ENCODE measurements at places on chromosomes 4 and X.
A peak's percentile ranks its signal among the peaks of the same experiment; 100 is the strongest.

- no peak for DNase-seq
Measured at GRCh38 chr4:161466316-161466715, 697.5 kb downstream of the FSTL5 start.

DNA sequence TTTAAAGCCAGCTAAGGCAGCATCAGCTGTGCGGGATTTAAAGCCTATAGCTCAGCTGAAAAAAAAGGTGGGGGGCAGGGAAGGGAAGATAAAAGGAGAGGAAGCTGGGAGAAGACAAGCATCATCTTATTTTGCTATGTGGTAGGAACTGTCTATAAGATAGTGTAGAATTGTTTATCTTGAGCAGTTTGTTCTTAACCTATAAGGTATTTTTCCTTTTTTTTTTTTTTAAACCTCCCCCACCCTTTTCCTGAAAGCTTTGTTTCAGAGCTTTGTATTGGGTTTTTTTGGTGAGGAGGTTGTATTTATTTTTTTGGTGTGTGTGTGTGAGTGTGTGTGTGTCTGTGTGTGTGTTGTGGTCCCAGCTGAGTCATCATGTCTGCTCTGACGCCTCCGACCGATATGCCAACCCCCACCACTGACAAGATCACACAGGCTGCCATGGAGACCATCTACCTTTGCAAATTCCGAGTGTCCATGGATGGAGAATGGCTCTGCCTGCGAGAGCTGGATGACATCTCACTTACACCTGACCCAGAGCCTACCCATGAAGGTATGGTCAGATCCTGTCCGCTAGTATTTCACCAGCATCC is 531 bp downstream of the RUFY3 start:
- no peak for DNase-seq

- DNase-seq: peak; percentile 65
Measured at GRCh38 chr4:185987961-185988627, 80.9 kb upstream of the TLR3 start.

DNA sequence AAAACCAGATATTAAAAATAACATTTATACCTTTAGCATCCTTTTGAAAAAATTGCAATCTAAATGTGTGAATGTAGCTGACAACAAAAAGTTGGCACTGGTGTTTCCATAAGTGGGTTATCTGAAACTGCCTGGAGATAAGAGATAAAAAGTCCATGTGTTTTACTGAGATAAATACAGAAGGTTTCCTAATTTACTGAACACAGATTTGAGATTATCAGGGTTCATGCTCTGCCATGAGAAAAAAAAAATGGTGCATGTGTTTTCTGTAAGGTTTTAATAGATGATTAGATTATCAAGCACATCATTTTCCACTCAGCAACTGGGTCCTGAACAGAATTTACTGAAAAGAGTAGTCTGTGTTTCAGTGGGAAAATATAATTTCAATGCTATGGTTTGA is 326.2 kb upstream of the SLIT2 start:
- DNase-seq: no peak

GRCh38 chr4:152665691-152666395 is 14.0 kb downstream of the TMEM154 start:
- DNase-seq: no peak

- no peak for DNase-seq
Measured at GRCh38 chrX:140762061-140762460, 52.5 kb downstream of the LINC00632 start.

GRCh38 chr4:145218251-145218650 is 37.9 kb upstream of the OTUD4 start:
- no peak for DNase-seq

- DNase-seq: no peak
Measured at GRCh38 chr4:47383829-47384427, 79.6 kb downstream of the COMMD8 start.

DNA sequence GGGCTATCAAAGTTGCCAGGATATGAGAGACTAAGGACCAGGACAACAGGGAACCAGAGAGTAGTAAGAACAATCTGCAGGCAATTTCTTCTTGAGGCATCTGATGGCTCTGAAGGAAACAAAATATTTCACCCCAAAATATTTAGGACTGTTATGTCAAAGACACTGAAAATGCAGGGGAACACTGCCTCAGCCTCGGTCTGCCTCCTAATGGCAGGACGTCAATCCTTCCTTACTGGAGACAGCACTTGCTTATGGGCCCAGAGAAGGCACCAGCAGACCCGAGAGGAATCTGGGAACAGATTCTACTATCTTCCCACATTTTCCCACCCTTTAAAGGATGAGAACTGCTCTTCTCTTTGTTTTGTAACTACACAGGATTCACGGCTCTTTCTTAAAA is 23.3 kb downstream of the RNF150 start:
- no peak for DNase-seq

DNA sequence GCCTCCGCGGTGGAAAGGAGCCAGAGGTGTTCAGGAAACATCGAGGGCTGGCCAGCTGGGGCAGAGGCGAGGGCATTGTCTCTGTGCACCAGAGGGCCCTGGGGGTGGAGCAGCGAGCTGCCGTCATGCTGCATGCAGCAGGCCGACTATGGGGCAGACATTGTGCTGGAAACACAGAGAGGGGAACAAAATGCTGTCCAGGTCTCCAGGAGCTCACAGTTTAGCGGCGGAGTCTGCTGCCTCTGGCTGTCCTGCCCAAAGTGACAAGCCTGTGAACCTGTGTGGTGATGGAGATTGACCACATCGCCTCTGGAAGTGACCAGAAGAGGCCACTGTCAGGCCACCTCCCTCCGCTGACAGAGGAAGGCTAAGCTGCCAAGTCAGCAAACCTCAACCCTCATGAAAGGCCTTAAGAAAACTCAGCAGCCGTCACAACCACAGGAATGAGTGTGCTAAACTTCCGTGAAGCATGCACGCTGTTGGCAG is 20.1 kb upstream of the SASH3 start:
- DNase-seq: peak; percentile 66

DNA sequence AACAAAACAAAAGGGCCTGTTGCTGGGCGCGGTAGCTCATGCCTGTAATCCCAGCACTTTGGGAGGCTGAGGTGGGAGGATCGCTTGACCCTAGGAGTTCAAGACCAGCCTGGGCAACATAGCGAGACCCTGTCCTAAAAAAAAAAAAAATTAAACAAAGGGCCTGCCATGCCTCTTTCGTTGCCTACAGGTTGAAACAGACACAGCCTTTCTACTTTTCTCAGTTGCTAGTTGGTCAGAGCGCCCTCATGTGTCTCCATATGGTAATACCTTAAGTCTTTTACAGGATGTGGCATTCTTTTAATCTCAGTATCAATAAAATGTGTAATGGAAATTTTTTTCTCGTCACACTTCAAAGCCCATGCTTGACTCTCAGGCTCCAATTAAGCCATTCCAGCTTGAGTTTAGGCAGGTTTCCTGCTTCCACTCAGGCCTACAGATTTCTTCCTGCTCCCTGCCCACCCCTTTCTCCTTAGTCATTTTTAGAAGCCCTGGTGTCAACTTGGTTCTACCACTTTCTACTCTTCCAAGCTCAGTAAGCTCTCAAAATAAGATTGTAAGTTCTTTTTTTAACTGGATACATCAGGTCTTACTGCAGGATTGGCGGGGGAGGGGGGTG is 4.6 kb upstream of the SOWAHD start:
- DNase-seq: no peak

GRCh38 chrX:134484039-134484438 is 24.1 kb downstream of the HPRT1 start:
- DNase-seq: no peak

GRCh38 chr4:181863856-181864255 is 379.3 kb upstream of the TENM3 start:
- no peak for DNase-seq

- no peak for DNase-seq
Measured at GRCh38 chr4:14272206-14272605, 644.7 kb upstream of the BOD1L1 start.

GRCh38 chrX:54785901-54786300 is 12.2 kb downstream of the ITIH6 start:
- DNase-seq: no peak

DNA sequence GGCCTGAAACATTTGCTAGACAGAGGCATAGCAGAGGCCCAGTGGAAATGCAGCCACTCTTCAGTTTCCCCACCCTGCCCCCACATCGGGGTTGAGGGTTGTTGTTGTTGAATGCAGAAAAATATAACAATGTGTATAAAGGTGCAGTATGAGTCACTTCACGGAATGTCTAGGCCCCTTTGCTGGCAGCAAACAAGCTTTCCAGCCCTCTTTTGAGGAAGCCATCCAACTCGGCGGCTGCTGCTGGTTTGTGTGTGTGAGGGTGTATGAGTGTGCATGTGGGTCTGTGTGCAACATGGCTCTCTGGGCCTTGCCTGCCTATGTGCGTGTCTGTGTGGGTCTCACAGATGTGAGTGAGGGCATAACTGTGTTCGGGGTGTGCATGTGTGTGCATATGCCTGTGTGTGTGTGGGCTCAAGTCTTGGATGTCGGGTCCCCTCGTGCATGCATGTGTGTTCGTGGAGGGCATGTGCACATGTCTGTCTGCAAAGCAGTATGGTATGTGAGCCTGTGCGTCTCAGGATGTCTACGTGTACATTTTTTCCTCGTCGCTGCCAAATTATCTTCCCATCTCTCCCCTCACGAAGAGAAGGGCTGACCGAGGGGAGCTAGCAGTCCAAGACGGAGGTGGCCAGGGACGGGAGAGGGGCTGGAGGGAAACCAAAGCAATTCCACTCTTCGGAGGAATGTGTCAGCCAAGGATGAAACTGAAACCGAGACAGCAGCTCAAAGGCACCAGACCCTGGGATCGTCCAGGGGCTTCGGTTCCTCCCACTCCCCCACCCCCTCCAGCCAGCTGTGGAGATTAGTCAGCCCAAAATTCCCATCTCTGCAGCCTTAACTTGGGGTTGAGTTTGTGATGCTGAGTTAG is 8.4 kb upstream of the ELF4 start:
- DNase-seq: peak; percentile 65

GRCh38 chr4:164136180-164136616 is 617.7 kb upstream of the SMIM31 start:
- DNase-seq: peak; percentile 39

GRCh38 chr4:10023806-10024205 is 2.5 kb upstream of the SLC2A9 start:
- no peak for DNase-seq

DNA sequence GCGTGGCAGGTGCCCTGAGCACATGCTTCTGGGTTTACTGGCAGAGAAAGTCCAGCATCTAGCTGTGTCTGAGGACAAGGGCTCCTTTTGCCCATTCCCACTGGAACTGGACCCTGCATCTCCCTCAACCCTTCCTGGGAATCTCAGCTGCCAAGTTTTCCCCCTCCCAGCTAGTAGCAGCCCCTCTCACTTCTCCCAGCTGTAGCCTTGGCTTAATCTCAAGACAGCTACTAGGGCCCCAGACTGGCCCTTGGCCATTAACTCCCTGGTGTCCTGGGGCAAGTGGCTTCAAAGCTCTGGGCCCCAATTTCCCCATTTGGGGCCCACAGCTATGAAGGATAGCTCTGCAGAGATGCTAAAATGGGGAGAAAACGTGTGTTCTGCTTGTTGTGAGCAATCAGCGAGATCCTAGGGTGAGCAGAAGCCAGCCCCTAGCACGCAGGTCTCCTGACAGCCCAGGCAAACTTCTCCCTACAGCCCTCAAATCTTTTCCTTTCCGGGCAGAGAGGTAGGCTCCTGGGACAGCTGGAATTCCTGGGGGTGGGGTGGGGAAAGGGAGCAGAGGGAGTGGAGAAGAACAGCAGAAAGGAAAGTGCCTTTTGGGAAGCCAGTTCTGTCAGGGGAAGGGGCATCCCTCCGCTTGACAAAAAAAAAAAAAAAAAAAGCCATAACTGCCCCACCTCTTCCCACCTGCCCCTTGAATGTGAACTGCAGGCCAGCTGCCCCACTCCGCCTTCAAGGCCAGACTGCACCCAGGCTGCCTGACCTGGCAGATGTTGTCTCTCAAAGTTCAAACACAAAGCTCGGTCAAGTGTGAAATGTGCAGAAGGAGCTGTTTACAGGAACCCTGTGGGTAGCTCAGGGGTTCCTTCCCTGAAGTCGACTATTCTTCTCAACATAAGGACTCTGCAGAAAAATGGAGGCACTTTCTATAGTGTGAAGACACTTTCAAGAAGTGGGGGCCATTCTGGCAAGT is 16.6 kb downstream of the FGD1 start:
- DNase-seq: no peak

GRCh38 chr4:88672987-88673386 is 24.6 kb downstream of the NAP1L5 start:
- no peak for DNase-seq

- DNase-seq: no peak
Measured at GRCh38 chrX:64850371-64851082, 125.7 kb downstream of the ZC4H2 start.

DNA sequence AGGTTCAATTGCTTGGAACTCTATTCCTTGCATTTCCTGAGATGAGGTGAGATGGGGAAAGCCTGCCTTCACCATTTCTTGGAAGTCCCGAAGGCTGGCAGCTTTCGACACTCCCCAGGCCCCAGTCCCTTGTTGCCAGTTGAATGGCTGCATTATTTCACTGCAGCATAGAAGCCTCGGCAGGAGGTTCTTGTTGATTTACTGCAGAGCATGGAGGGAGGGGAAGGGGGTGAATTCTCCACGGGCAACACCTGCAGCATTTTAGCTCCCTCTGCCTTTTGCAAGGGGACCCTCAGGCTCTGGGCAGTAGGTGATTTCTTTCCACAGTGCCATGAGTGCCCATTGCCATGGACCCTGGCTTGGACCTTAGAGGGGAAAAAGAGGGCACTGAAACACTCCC is 10.7 kb upstream of the BCLAF3 start:
- no peak for DNase-seq

DNA sequence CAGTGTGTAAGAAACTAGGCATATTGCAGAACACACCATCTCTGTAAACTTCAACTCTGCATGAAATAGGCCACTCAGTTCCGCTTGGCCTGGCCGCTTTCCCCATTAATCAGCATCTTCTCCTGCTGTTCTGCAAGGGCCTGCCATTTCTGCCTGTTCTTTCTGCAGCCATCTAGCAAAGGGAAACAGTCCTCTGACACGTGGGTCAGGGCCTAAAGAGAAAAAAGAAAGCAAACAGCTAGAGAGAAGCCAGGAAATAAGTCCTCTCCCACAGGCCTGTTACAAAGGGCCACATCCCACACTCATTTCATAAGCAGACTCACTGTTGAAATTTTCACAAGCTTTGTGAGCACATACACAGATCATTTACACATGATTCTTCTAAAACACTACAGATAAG is 130.1 kb downstream of the PDE5A start:
- DNase-seq: no peak

GRCh38 chr4:4386736-4387392 is at the start of gene NSG1:
Gene NSG1, plus strand, starts transcription at chr4:4387102. Its CDS starts 528 bp downstream, at chr4:4387630.
- no peak for DNase-seq

DNA sequence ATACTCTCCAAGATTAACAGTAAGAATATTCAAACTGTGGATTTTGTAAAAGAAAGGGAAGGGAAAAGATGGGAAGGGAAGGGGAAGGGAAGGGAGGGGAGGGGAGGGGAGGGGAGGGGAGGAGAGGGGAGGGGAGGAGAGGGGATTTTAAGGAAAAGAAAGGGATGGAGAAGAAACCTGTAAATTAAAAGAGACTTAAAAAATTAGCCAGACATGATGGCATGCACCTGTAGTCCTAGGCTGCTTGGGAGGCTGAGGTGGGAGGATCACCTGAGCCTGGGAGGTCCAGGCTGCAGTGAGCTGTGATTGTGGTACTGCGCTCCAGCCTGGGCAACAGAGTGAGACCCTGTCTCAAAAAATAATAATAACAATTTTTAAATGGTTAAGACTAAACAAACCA is 83.7 kb downstream of the USP46 start:
- DNase-seq: no peak

GRCh38 chr4:16785793-16786527 is 112.5 kb downstream of the LDB2 start:
- no peak for DNase-seq

- DNase-seq: no peak
Measured at GRCh38 chrX:153934762-153935325, at the start of gene NAA10. Gene NAA10, minus strand, starts transcription at chrX:153935037. Its CDS starts 133 bp downstream, at chrX:153934904.
